ENCODE measurements at places on chromosomes 4 and X.

- no peak for DNase-seq
Measured at GRCh38 chr4:108559068-108559793, 61.1 kb upstream of the RPL34 start.

GRCh38 chrX:40843643-40844042, 108.3 kb upstream of the MED14 start:
- no peak for DNase-seq

GRCh38 chrX:100478714-100479306, 68.7 kb upstream of the PCDH19 start:
- DNase-seq, result no peak

DNA sequence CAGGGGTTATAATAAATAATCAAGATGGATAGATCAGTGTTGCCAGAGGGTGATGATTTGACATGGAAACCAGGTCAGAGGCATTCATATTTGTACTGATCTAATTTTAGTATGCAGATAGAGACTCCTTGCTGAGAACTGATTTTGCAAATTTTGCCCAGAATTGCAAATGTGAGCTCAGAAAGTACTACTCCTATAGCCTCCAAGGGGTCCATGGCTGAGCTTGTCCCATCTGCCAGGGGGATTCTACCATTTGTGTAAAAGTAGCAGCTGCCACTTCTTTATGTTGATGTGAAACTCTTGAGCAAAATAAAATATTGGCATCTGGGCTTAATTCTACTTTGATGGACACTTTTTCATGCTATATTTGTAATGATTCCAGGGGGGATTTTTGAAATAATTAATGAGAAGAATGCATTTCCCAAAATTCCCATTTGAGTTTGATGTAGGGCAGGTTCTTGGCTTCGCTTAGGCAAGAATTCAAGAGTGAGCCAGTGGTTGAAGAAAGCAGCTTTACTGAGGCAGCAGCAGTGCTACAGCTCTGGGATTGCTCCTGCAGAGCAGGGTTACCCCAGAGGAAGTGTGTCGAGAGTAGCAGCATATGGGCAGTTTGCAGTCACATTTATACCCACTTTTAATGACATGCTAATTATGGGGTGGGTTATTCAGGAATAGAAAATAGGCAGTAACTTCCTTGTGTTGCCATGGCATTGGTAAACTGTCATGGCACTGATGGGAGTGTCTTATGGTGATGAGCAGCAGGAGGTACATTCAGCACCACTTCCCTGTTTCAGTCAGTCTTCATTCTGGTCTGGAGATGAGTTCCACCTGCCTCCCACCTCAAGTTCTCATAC, 38.7 kb upstream of the DCLK2 start:
- DNase-seq, result no peak

- DNase-seq, result no peak
Measured at GRCh38 chr4:145909281-145909715, 29.3 kb downstream of the ZNF827 start.

DNA sequence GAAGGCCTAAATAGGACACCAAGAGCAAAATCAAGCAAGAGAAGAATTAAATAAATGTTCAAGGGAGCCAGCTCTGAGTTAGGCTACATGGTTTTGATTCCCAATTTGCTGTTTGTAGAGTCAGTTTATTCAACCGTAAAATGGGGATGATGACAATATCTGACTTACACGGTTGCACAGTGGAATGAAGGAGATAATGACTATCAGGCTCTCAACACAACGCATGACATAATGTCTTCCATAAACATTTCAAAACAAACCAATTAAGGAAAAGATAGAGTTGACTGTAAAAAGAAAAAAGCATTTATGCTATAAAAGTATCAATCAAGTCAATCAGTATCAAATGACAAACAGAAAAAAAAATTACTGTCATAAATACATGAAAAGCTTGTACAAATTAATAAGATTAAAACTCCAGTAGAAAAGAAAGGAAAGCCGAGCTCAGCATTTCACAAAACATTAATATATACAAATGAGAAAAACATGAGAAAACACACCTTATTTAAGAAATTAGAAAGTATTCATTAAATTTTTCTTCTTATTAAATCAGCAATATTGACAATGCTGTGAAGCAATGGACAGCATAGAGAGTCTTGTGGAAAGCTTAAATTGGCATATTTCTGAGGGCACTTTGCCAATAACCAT, 179.0 kb downstream of the SCFD2 start:
- no peak for DNase-seq

GRCh38 chrX:111322231-111322855, 52.1 kb upstream of the CAPN6 start:
- DNase-seq, result no peak

GRCh38 chr4:4433941-4434340, 47.0 kb downstream of the NSG1 start:
- DNase-seq, result no peak

GRCh38 chr4:185772391-185773093, 39.5 kb downstream of the SORBS2 start:
- DNase-seq, result no peak

- DNase-seq, result no peak
Measured at GRCh38 chr4:145154573-145154972, 25.8 kb downstream of the OTUD4 start.

DNA sequence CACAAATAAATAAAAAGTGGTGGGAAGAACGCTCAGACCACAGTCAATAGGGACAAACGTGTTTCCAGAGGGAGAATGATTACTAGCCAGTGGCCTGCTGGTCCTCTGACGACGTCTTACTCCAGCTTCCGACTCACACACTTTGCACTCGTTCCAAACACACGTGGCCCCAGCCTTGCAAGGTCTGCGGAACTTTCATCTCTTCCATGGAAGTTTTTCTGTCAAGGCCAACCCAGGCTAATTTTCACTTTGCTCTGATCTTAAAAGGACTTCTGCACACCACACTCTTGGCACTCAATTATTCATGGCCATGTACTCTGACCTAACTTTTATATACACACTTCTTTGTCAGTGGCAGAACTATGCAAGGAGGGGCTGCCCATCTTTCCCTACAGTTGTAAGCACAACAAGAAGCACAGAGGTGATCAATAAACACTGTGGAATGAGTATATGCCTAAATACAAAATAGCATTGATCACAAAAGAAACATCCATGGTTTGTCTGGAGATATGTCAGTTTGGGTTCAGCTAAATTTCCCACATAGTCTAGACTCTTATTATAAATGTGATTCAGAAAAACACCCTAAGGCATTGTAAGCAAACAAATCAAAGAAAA, 69.4 kb downstream of the STX18 start:
- DNase-seq, result no peak

- DNase-seq, result no peak
Measured at GRCh38 chrX:17494216-17494615, 119.2 kb downstream of the NHS start.

DNA sequence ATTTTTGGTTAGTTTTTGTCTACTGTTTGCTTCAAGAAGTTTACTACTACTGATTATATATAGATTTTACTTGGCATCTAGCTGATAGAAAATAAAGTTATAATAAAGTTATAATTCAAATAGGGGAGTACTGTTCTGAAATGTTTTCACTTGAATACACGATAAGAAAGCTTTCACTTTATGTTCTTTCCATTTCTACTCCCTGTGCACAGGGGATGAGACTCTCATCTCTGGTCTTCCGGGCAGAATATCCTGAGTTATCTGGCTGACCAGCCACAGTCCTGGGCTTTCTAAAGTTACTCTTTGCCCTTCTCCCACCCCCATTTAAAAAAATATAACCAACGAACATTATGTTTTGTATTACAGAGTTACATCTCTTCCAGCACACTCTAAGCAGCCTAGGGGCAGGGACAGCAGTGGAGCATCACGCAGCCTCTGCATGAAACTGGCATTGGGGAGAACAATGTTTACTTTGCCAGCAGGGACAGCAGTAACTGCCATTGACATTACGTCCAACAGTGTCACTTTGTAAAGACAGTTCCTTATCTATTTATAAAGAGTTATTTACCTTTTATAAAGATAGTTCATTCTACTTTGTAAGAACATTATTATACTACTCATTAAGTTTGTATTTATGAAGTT, 64.3 kb downstream of the METTL14 start:
- DNase-seq, result no peak

DNA sequence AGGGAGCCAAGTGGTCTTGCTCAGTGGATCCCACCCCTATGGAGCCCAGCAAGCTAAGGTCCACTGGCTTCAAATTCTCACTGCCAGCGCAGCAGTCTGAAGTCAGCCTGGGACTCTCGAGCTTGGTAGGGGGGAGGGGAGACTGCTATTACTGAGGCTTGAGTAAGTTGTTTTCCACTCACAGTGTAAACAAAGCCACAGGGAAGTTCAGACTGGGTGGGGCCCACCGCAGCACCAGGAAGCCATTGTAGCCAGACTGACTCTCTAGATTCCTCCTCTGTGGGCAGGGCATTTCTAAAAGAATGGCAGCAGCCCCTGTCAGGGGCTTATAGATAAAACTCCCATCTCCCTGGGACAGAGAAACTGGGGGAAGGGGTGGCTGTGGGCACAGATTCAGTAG, 721.0 kb upstream of the NDST4 start:
- DNase-seq, result no peak

- no peak for DNase-seq
Measured at GRCh38 chr4:156999175-156999517, 27.5 kb upstream of the PDGFC start.

GRCh38 chrX:77742788-77743476, 43.1 kb downstream of the ATRX start:
- no peak for DNase-seq

DNA sequence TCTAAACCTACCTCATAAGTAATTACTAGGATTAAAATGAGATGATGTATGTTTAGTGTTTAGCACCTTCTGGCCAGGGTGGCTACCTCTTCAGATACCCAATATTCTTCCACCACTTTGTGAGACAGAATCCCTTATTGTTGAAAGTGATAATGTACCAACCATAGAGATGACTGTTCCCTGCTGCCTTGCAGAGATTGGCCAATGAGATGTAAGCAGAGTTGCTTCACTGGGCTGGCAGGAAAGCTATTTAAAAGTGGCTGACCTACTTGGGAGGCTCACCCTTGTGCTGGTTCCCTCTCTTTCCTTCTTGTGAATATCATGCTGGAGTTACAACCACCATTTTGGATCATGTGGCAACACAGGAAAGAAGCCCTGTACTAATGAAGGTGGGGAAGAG, 58.9 kb downstream of the TMEM154 start:
- no peak for DNase-seq

All from NCI-H1436 treated with DMSO at 0.1 percent for 48 hours (cell line).